LNCaP clone FGC (cell line): ENCODE measurements at places on chromosomes 1 and 21.

DNA sequence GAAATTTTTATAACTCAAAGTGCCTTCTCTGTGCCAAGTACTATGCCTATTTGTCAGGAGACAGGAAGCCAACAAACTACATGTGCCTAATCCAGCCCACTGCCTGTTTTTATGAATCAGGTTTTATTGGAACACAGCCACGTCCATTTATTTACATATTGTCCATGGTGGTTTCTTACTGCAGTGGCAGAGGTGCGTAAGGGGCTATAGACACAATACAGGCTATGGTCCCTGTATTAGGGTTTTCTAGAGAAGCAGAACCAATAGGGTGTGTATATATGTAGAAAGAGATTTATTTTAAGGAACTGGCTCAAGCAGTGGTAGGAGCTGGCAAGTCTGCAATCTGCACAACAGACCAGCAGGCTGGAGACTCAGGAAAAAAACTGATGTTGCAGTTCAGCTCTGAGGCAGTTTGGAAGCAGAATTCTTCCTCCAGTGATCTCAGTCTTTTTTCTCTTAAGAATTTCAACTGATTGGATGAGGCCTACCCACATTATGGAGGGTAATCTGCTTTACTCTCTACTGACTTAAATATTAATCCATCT lies 15.4 kb downstream of the PPIE start:
- peak; percentile 89 for DNase-seq

- DNase-seq, result no peak
These were observed 7.4 kb downstream of the LHX9 start for GRCh38 chr1:197924516-197925123.

DNA sequence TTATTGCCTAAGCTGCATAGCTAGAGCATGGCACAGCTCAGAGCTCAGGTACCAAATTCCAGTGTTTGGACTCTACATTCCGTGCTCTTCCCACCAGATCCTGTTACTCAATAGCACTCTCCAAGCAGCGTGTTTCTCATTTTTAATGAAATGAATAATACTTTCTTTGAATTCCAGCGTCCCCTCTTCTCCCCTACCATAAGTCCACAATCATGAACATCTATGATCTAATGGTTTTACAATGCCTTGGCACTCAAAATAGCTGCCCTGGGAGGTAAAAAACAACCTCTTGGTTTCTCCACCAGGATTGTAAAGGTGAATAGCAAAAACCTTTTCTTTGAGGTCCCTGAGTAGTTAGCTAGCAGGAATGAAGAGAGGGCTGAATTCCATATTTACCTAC lies 480.0 kb upstream of the PKN2 start:
- DNase-seq, result no peak

DNA sequence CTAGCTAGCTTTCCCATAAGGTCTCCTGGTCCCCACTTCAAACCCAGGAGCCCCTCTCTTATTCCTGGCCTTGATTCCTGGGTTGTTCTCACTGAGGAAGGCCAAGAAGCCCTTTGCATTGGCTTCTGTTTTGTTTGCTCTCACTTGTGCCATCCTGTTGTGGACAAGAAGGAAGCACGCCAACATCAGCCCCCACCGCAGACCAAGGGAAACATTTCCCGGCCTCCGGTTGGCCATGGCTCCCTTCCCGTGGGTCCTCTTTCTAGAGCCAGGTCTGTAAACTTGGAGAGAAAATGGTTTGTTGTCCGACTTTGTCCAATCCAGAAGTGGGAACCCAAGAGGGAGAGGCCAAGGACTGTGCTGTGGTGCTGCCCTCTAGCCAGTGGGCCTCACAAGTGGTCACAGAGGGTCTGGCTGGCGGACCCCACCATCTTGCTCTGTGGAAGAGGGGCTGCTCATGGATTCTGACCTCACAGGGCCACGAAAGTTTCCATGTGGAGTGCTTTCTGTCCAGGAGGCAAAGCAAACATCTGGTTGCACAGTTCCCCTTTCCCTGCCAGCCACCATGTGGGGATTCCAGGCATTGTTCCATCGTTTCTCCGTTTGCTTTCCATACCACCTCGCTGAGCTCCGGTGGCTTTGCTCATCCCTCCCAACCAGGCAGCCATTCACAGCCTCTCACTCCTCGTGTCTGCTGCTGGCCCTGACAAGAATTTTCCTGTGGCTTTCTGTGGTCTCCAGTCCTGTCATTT lies 18.9 kb upstream of the TENT5C start:
- no peak for DNase-seq

- no peak for DNase-seq
These were observed 19.9 kb downstream of the ELAPOR1 start for GRCh38 chr1:109133815-109134214.

GRCh38 chr1:63718541-63718970 lies 55.3 kb upstream of the ROR1 start:
- no peak for DNase-seq

DNA sequence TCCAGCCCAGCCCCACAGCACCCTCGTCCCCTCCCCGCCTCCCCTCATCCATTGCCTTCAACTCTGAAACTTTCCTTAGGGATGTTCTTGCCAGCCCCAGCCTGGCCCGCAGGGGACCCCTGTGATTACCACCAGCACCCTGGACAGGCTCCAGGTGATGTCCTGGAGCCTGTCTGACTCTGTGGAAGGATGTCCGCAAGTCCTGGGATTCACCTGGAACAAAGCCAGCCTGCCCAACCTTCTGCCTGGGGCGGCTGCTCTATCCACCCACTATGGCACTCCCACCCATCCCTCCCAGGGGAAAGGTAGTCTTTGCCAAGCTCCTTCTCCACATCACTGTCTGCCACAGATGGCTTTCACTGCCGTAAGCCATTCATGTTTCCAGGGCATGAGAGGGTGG lies 24.4 kb upstream of the PTPRF start:
- DNase-seq, result no peak

GRCh38 chr1:172640111-172640510 lies 18.8 kb upstream of the FASLG start:
- DNase-seq, result no peak

DNA sequence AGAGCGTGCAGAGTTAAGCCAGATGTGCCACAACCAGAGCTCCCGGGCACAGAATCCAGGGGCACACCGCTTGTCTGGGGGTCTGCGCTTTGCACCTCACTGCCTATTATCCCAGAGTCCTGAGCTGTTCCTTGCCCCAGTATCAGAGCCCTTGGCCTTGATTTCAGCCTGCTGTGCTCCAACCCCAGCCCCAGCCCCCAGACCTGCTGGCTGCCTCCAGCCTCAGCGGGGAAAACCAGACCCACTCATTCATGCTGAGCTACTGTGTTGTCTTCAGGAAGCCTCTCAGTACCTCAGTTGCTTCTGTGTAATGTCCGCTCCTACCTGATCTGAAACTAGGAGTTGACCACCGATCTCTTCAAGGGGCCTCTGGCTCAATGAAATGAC lies 1.1 kb downstream of the IKBKE start:
- DNase-seq, result no peak

- no peak for DNase-seq
These were observed 4.0 kb downstream of the DONSON start for GRCh38 chr21:33584455-33584854.

DNA sequence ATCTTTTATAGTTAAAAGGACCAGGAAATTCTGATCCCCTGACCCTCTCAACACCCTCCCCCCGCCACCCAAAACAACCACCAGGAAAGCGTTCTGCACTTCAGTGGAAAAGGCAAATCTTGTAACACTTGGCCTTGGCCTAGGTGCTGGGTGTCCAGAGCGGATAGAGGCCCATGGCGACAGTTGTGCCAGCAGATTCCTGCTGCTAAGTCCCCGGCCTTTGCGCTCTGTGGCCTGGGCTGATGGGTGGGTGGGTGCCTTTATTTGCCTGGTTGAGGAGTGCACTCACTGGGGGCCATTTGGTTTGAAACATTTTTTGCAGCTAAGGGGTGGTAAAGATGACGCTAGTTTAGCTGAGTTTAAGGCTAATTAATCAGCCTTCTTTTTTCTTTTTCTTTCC lies 127.9 kb upstream of the ERRFI1 start:
- DNase-seq, result no peak

GRCh38 chr1:31633117-31633516 lies 11.6 kb downstream of the PEF1 start:
- DNase-seq, result no peak

- DNase-seq, result no peak
These were observed 66.8 kb upstream of the BACH1 start for GRCh38 chr21:29231756-29232529.

- no peak for DNase-seq
These were observed 18.8 kb downstream of the AVPR1B start for GRCh38 chr1:206098242-206098919.

DNA sequence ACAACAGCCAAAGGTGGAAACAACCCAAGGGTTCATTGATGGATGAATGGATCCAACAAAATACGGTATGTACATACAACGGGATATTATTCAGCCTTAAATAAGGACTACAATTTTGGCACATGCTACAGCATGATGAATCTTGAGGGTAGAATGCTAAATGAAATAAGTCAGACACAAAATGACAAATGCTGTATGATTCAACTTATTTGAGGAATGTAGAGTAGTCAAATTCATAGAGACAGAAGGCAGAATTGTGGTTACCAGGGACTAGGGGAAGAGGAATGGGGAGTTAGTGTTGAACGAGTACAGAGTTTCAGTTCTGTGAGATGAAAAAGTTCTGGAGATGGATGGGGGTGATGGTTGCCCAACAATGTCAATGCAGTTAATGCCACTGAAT lies 118.0 kb upstream of the PAXBP1 start:
- no peak for DNase-seq

GRCh38 chr1:93574991-93575390 lies 106.6 kb downstream of the BCAR3 start:
- DNase-seq, result no peak

GRCh38 chr1:239677362-239677761 lies 291.0 kb downstream of the CHRM3 start:
- no peak for DNase-seq

GRCh38 chr1:197391303-197392226 lies 123.5 kb downstream of the CRB1 start:
- DNase-seq, result no peak

- DNase-seq, result no peak
These were observed 29.0 kb downstream of the RBM11 start for GRCh38 chr21:14244911-14245310.

GRCh38 chr1:159282118-159282517 lies 20.0 kb upstream of the FCER1A start:
- no peak for DNase-seq

DNA sequence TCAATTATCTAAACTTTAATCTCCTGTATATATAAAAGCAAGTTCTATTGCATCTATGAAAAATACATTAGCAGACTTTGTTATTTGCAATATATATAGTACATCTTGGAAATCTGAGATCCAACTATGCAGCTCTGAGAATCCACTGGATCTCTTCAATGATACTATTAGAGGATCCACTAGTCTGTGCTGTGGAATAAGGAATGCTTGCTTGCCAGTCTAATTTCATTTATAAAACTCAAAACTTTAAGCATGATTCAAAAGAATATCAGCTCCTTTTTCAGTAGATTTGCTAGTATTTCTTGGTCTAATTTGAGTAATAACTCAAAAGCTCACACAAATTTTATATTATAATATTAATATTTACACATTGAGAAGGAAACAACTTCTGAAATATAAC lies 115.1 kb downstream of the SPATA6 start:
- no peak for DNase-seq

DNA sequence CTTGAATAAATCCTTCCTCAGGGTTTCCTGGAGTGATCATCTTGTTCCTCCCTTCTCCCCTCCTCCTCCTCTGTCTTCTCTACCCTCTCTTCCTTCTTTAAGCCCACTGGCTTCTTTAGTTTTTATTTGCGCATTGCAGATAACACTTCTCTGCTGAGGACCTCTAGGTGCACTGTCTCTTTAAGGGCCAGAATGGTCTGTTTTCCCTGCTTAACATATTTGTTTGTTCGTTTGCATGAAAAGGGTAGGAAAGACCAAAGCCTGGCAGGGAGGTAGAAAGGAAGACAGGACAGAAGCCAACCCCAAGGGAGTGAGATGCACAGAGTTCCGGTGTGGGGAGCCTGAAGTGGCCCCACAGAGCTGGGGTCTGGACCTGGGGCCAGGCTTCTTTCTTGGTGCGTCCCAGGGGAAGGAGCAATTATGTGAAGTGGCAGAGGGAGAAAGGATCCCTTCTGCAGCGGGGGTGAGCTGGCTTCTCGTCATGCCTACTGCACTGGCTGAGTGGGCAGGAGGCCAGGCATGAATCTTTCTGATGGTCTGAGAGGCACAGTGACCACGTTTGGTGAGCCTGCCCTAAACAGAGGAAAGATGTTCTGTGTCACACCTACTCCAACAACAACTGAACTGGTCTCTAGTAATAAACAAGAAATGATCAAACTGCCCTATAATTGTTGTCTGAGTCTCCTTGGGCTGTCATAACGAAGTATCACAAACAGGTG lies 232.7 kb downstream of the KCNJ6 start:
- no peak for DNase-seq
